Activated naive CD4-positive, alpha-beta T cell treated with anti-CD3 and anti-CD28 coated beads, Interleukin-2, amount 50 U/mL, for 72 hours (primary cell): ENCODE measurements at places on chromosomes 3 and 15.
A peak's percentile ranks its signal among the peaks of the same experiment; 100 is the strongest.

DNA sequence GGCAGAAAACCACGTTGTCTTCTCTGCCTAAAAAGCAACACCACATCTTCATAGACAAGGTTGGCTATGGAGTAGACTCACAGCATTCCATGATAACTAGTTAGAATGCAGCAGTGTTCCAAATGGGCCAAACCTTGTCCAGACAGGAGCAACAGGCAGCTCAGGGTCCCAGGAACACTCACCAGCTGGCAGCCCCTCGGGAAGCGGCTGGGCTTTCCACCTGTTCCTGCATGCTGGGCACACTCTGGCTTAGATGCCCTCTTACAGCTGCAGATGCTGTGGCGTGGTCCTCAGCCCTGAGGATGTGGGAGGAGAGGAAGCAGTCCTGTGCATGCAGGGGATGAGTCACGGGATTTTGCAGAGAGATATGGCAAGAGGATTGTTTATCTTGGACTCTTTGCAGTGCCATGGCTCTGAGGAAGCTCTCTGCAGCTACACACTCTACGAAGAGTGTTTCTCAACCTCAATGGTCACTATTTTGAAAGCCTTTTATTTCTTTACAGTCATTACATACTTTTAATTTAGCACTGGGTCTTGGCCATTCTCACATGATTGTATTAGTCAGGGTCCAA, 11.3 kb downstream of the NRROS start:
- DNase-seq = no peak

- no peak for DNase-seq
These were observed 57.2 kb downstream of the RAB11A start for GRCh38 chr15:65926459-65926858.

GRCh38 chr3:135965506-135966270, at the start of gene PPP2R3A:
Gene PPP2R3A, plus strand, starts transcription at chr3:135965728. Its CDS starts 35,771 bp downstream, at chr3:136001499.
- peak; percentile 62 for DNase-seq

- DNase-seq = no peak
These were observed 50.2 kb downstream of the ATP11B start for GRCh38 chr3:182843478-182843877.

- no peak for DNase-seq
These were observed 5.0 kb downstream of the GPR156 start for GRCh38 chr3:120280026-120280425.

DNA sequence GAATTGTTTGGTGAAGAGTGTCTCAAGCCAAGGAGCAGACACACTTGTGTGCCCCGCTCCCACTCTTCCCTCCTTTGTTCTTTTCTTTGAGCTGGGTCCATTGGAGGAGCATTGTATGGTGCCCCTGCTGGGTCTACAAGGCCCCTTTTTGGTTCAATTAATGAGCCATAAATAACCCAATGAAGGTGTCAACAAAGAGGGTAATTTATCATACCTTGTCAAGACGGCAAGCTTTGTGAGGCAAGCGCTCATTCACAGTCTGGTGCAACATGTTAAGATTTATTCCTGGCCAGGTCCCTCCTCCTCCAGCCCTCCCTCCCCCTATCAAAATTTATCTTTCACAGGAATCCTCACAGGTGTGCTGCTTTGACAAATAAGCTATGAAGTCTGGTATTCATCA, 300.1 kb downstream of the RORA start:
- DNase-seq = no peak

GRCh38 chr15:69391046-69391757, 22.9 kb upstream of the KIF23 start:
- no peak for DNase-seq

GRCh38 chr15:25803541-25803940, 59.6 kb downstream of the ATP10A start:
- no peak for DNase-seq

DNA sequence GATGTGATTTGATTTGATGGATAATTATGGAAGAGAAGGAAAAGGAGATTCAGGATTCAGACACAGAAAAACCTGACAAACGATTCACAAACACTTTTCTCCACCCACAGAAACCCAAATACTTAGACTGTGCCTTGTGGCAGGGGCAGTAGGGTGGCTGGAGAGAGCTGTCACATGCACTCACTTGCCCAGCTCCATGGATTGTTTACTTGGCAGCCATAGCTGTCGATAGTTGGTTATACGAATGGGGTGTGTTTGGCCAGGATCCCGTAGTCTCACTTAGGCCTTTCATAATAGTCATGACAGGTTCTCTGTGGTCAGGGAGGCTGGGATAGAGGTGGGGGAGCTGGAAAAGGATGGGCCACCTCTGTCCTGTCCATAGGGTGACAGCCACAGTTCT, 76.9 kb downstream of the CACNA1D start:
- DNase-seq = no peak

GRCh38 chr3:189908646-189909045, 212.1 kb downstream of the P3H2 start:
- DNase-seq = no peak

DNA sequence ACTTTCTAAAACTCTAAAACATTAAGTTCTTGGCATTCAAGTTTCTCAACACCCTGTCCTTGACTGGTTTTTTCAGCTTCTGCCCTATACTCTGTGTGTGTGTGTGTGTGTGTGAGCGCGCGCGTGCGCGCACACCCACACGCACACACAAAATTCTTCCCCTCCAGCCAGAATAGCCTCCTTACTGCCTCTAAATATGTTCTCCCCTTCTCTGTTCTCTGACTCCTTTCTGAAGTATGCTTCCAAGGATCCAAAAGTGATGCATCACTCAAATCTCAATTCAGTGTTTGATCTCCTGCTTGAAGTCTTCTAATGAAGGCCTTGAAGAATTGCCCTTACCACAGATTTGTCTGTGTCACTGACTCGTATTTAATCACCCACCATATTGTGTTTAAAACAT, 129.8 kb downstream of the SLC25A26 start:
- DNase-seq = no peak

DNA sequence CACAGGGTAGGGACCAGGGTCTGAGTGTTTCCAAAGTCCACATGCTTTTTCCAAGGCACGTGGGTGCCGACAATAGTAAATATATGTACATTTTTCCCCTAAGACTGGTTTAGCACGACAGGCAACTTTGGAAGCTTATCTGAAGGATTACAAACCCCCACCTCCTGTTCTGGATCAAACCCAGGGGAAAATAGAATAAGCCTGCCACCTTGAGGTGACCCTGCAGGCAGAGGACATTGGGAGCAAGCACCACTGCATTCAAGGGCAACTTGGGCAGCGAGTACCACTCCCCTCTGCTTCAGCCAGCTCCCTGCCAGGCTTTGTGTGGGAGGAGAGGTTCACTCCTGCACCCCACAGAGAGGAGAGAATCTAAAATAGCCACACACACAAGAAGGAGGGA, 44.8 kb downstream of the KBTBD12 start:
- no peak for DNase-seq

- no peak for DNase-seq
These were observed 196.4 kb downstream of the SUCNR1 start for GRCh38 chr3:152069871-152070270.

GRCh38 chr15:99433026-99433756, 132.6 kb upstream of the MEF2A start:
- peak; percentile 45 for DNase-seq

- no peak for DNase-seq
These were observed 423 bp upstream of the HACD3 start for GRCh38 chr15:65529762-65530317.

GRCh38 chr3:11170052-11170770, 15.9 kb downstream of the HRH1 start:
- no peak for DNase-seq

GRCh38 chr15:53473435-53473834, 286.0 kb downstream of the WDR72 start:
- DNase-seq = no peak

GRCh38 chr3:147613725-147614124, 204.6 kb downstream of the ZIC1 start:
- DNase-seq = no peak

DNA sequence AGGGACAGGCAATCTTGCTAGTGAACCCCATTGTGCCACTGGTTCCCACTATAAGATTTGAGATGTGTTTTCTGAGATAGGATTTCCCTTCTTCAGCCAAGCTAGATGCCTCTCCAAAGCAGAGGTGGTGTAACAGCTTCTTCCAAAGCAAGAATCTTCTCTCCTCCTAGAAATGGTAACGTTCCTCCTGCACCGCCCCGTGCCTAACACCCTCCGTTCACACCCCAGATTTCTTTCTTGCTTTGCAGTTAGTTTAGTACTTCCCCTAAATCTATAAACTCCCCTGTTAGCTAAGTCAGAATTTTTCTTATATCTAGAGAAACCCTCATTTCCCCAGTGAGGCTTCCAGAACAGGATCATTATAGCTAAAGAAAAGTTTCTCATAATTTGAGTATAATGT, 617.6 kb upstream of the MDFIC2 start:
- DNase-seq = no peak

- DNase-seq = peak; percentile 72
These were observed 12.8 kb downstream of the VILL start for GRCh38 chr3:38003371-38003816.

DNA sequence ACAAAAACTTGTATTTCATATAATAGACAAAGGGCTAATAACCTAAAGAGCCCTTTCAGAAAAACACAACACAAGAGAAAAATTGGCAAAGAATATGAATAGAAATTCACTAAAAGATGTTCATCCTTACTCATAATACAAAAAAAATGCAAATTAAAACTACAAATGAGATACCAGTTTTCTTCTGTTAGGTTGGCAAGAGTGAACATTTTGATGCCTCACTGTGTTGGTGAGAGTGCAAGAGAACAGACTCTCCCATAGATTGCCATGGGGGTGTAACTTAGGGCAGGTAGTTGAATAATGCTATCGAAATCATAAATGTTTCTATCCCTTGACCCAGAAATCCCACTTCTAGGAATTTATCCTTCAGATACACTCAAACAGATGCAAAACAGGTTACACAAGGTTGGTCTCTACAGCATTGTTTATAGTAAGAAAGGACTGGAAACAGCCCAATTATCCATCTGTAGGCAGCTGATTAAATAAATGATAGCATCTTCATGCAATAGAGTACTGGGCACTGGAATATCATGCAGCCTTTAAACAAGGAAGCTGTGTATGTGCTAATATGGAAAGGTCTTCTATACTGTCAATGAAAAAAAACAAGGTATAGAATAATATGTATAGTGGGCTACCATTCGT, 146.3 kb downstream of the TLE3 start:
- DNase-seq = no peak

- DNase-seq = no peak
These were observed 9.7 kb downstream of the TRPM7 start for GRCh38 chr15:50676799-50677483.

GRCh38 chr15:77622209-77622933, 10.3 kb downstream of the LINGO1 start:
- DNase-seq = no peak
